Stimulated activated CD4-positive, alpha-beta T cell treated with anti-CD3 and anti-CD28 coated beads, Interleukin-1b, Interleukin-23, amount 100 ng/mL, for 1 hour (primary cell): ENCODE measurements at places on chromosomes 12 and 14.

GRCh38 chr12:26340649-26341048, 145.3 kb downstream of the SSPN start:
- DNase-seq: no peak

- DNase-seq: no peak
These were observed 2.7 kb downstream of the PCNX4 start for GRCh38 chr14:60094306-60094897.

GRCh38 chr12:26158078-26158764, 33.4 kb upstream of the BHLHE41 start:
- DNase-seq: no peak

GRCh38 chr12:97552410-97553121, 90.0 kb downstream of the RMST start:
- no peak for DNase-seq

GRCh38 chr14:75429562-75429961, 1.7 kb downstream of the JDP2 start:
- no peak for DNase-seq

GRCh38 chr12:105946493-105946901, 192.3 kb downstream of the NUAK1 start:
- DNase-seq: no peak

DNA sequence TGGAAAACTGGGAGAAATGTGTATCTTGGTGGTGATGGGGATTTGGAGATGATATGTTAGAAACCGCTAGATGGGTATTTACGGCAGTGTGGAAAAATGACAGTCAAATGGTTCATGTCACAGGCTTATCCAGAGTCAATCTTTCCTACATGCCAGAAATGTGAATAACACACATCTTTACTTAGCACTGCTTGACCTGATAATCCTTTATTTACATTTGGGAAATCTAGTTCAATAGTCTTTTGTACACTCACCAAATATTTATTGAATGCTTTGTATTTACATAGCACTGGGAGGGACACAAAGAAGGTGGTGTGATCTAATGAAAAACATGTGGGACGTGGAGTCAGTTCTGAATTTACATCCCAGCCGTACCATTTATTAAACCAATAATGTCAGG, 208.2 kb downstream of the DIO2 start:
- no peak for DNase-seq

DNA sequence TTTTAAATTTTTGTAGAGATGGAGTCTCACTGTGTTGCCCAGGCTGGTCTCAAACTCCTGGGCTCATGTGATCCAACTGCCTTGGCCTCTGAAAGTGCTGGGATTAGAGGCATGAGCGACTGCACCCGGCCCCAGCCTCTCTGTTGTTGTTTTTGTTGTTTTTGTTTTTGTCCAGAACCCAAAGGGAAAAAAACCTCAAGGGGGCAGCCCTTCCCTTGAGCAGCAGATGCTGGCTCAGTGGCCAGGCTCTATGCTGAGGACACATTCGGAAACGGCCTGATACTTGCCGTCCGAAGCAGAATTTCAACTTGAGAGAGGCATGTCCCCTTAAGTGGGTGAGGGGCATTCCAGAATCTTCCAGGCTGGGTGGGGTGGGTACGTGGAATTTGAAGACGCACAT, 6.7 kb downstream of the MVK start:
- no peak for DNase-seq

GRCh38 chr12:108691998-108692808, 39.1 kb downstream of the CORO1C start:
- no peak for DNase-seq

- no peak for DNase-seq
These were observed 40.3 kb upstream of the GCH1 start for GRCh38 chr14:54942913-54943312.

GRCh38 chr12:118959348-118959747, 22.0 kb upstream of the SRRM4 start:
- DNase-seq: no peak

DNA sequence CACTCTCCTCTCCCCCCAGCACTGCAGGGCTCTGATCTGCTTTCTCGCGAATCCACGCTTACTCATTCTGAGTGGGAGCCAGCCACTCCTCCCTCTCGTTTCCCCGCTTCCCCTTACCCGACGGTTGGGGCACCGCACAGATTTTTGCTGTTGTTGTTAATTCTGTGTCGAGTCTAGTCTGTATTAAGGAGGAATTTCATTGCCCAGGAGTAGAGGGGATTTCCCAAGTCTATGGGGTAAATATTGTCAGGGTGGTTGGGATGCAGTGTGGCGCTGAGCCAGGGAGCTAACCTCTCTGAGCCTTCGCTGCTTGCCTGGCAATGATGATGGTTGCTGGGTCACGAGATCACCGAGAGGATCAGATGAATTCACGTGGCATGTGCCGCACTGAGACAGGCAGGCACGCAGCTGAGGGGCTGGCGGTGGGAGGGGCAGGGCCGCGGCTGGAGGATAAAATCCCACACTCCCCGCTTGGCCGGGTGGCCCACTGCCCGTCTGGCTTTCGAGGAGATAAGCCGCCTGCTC, 18.5 kb downstream of the NCOR2 start:
- DNase-seq: no peak
